Heart left ventricle (tissue), 16 donors: ENCODE measurements at places on chromosomes 3 and 15. TPM values are rescaled to one million over a fixed set of nuclear protein-coding genes. Genes with fewer than 3 reads are reported as not detected.

DNA sequence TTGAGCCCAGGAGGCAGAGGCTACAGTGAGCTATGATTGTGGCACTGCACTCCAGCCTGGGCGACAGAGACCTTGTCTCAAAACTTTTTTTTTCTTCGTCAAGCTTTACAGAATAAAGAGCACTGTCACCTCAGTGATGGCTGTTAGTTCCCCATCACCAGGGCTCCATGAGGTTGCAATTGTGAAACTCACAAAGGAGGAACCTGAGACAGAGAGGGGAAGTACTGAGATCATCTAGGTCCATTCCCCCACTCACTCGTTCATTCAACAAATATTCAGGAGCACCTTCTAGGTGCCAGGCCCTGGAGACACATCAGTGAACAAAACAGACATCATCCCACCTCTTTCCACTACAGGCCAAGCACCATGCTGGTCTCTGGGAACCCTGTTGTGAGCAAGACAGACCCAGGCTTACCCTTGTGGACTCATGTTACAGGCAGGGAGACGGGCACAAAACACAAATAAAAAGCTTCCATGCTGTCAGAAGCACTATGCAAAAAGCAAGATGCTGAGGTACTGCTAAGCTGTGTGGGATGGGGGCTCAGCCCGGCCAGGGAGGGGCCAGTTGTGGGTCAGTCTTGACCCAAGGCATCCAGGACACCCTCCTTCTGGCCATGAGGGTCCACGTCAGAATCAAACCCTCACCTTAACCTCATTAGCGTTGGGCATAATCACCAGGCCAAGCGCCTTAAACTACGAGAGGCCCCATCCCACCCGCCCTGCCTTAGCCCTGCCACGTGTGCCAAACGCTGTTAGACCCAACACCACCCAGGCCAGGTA, 2.1 kb upstream of the RHO start:
- H3K27me3 ChIP-seq = no peaks in the 10 kb centered on the region
- no peaks in the 10 kb centered on the region for H3K36me3 ChIP-seq
- H3K4me3 ChIP-seq = no peak overlapping the region
- H3K27ac ChIP-seq = no peak overlapping the region

- H3K27me3 ChIP-seq = no peaks in the 10 kb centered on the region
- no peak overlapping the region for H3K4me3 ChIP-seq
- H3K27ac ChIP-seq = no peak overlapping the region
Measured at GRCh38 chr15:57872281-57873030, 165.9 kb downstream of the POLR2M start.

PRSS50 gene
- total RNA-seq = not detected

- no peak overlapping the region for H3K4me3 ChIP-seq
- H3K36me3 ChIP-seq = no peaks in the 10 kb centered on the region
- no peak for DNase-seq
- peaks cover 5% of the 10 kb centered on the region for H3K4me1 ChIP-seq
- no peak overlapping the region for H3K27ac ChIP-seq
- no peaks in the 10 kb centered on the region for H3K27me3 ChIP-seq
Measured at GRCh38 chr3:38018296-38019266, 10.9 kb downstream of the PLCD1 start.

HGD gene
- total RNA-seq = not detected

GRCh38 chr3:167854063-167854462, 118.5 kb downstream of the SERPINI1 start:
- no peaks in the 10 kb centered on the region for H3K4me1 ChIP-seq
- DNase-seq = no peak
- H3K27me3 ChIP-seq = no peaks in the 10 kb centered on the region
- no peak overlapping the region for H3K4me3 ChIP-seq

PLA2G4E gene
- total RNA-seq = not detected

GOLGA6B gene
- not detected for total RNA-seq

FEZF2 gene
- total RNA-seq = not detected
